Stimulated activated CD4-positive, alpha-beta T cell treated with anti-CD3 and anti-CD28 coated beads, Interleukin-2, amount 100 ng/mL, for 4 hours (primary cell): ENCODE measurements at places on chromosomes 4 and X.

- DNase-seq: no peak
Observed at GRCh38 chr4:41989994-41990364, 351 bp upstream of the SLC30A9 start.

DNA sequence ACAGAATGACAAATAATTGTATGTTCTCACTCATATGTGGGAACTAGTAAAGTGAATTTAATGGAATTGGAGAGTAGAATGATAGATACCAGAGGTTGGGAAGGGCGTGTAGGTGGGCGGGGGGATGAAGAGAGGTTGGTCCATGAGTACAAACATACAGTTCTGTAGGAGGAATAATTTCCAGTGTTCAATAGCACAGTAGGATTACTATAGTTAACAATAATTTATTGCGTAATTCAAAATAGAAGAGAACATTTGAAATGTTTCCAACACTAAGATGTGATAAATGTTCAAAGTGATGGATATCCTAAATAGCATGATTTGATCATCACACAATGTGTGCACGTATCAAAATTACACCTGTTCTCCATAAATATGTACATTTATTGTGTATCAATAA, 106.2 kb upstream of the IL1RAPL2 start:
- no peak for DNase-seq

DNA sequence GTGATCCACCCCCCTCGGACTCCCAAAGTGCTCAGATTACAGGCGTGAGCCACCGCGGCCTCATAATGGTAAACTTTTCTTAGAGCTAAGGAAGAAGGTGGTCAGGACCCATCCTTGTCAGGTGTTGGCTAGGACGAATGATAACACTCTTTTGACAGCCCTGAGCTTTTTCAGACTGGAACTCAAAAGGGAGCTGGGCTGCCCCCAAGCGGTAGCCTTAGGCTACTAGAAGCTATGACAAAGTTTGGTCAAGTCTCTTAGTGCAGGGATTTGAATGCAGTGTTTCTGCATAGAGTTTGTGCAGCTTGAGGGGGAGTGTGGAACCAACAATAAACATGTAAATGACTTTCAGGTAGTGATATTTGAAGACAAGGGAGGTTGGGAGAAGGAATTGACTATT, 11.8 kb upstream of the HSD17B10 start:
- no peak for DNase-seq

GRCh38 chr4:52665592-52665991, 6.5 kb upstream of the USP46 start:
- DNase-seq: no peak

- DNase-seq: no peak
Observed at GRCh38 chr4:174686826-174687225, 142.2 kb downstream of the GLRA3 start.

DNA sequence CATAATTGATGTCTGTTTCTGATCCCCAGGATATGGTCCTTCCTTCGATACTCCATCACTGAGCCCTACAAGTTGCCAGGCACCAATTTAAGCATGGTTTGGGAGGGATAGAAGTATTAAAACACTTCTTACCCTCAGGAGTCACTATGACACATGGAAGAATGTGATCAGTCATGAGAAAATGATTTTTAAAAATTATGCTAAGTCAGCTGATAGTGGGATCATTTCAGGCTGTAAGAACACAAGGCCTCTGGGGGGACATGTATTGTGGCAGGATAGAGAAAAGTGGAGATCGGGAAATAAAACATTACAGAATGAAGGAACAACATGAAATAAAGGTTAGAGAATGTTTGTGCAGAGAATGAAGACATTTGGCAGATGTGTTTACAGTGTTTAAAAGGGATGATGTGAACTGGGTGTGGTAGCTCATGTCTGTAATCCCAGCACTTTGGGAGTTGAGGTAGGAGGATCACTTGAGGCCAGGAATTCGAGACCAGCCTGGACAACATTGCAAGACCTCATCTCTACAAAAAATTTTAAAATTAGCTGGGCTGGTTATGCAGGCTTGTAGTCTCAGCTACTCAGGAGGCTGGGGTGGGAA, 64.0 kb downstream of the ELOVL6 start:
- no peak for DNase-seq

DNA sequence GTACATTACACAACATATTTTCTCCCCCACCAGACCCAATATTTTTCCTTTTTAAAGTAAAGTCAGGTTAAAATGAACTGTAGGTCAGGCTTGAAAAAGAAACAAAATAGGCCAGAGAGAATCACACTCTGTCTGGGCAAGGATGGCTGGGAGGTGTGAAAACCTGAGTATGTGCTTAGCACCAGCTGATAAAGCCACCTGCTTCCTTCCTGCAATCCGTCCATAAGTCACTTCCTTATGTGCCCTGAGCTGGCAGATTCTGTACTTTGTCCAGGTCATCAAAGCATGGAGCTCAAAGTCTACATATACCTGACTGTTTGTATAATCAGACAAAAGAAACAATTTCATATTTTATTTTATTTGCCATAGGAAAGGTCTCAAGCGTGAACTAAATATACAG, 37.7 kb downstream of the ANTXR2 start:
- DNase-seq: no peak

DNA sequence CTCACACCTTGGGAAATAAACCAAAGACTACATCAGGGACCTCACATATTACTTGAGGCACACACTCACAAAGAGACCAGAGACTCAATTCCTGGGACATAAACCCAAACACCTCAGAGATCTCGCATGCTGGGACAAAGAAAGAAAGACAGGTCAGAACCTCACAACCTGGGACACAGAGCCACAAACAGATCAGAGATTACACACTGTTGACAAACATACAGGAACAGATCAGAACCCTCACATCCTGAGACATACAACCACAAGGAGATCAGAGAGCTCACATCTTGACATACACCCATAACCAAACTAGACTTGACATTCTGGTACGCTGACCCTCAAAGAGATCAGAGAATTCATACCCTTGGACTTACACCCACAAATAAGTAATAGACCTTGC, 17.3 kb downstream of the SUV39H1 start:
- DNase-seq: no peak

- no peak for DNase-seq
Observed at GRCh38 chr4:57424232-57424897, 314.2 kb upstream of the IGFBP7 start.

DNA sequence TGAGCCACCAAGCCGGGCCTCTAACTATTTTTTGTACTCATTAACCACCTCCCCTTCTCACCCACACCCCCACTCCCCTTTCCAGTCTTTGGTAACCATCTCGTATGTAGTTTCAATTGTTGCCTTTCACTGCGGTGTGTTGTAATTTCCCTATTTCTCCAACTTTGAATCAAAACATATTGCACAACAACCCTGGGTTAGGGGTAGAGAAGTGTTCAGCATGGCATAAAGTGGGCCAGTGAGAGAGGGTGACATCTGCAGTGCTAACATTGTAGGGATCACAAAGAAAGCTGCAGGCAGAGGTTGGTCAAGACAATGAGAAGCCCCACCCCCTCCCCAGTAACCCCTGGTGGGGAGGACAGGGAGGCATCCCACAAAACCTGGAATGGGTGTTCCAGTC, 92.7 kb downstream of the SPATA18 start:
- no peak for DNase-seq

DNA sequence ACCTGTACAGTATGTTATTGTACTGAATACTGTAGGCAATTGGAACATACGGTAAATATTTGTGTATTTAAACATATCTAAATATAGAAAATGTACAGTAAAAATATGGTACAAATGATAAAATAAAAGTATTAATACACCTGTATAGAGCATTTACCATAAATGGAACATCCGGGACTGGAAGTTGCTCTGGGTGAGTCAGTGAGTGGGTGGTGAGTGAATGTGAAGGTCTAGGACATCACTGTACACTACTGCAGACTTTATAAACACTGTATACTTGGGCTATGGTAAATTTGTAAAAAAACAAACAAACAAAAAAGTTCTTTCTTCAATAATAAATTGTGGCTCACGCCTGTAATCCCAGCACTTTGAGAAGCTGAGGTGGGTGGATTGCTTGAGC, 52.4 kb upstream of the FHL1 start:
- no peak for DNase-seq

- DNase-seq: no peak
Observed at GRCh38 chr4:150145090-150145945, 67.1 kb downstream of the DCLK2 start.

- no peak for DNase-seq
Observed at GRCh38 chrX:94813541-94813940, 1139.5 kb downstream of the FAM133A start.

GRCh38 chr4:80058740-80059139, 14.3 kb downstream of the ANTXR2 start:
- DNase-seq: no peak

DNA sequence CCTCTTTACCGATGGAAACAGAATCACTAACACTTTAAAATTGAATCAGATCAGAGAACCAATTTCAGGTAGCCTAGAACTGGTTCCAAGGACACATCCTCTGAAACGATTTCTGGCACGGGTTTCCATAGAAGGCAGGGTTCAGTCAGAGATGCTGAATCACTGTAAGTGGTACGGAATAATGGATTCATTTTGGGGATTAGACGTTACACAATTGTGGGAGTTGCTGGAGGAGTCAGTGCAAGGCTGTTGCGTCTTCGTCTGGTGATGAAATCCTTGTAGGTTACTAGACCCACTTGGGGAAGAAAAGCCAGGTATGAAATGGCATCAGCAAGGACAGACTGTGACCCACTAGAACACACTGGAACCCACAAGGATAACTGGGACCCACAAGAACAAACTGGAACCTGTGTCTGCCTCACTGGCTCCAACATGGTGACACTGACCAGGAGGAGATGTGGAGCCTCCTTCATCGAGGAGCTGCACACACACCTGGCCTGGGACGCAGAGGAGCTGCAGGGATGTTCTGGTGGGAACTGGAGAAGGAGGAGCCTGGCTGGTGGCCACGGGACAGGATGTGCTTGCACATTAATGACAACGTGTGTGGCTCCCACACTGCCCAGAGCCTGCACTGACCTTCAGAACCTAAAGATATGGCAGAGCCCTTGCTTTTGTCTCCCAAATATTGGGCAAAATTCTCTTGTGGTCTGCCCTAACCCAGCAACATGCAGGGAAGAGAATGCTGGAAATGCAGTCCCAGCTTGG, 105.1 kb downstream of the TRAPPC11 start:
- no peak for DNase-seq

GRCh38 chrX:17544821-17545220, 169.8 kb downstream of the NHS start:
- no peak for DNase-seq

DNA sequence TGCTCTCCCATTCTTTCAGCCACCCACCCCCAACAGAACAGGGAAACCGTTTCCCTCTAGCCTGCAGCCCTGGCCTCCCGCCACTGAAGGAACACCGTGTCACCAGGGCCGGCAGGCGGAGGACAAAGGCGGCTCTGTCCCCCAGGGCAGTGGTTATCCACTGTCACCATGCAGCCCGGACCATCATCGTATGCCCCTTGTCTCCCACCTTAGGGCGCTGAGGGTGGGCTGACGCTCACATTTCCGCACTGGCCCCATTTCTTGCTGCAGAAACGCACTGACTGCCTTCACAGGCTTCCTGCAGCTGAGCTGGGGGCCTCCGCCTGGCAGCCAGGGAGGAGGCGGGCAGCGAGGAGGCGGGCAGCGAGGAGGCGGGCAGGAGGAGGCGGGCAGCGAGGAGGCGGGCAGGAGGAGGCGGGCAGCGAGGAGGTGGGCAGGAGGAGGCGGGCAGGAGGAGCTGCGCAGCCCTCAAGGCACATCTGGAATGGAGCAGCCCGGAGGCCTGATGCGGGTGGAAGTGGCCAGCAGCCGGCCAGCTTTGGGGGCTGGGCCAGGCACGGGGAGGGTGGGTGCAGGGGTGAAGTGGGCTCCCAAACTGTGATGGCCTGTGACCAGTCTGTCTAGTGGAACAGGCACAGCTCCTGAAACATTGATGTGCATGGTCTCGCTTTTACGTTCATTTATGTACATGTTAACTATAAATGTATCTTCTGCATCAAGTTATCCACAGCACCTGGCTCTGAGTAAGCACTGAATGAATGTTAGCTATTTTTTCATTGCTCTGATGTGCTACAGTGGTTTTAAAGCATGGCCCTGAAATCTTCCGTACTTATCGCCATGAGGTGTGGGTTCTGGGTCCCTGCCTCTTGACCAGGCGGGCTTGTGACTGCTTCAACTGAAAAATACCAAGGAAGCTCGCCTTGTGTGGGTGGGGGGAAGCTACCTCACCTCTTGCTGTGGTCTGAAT, 20.6 kb upstream of the KIAA0232 start:
- no peak for DNase-seq

DNA sequence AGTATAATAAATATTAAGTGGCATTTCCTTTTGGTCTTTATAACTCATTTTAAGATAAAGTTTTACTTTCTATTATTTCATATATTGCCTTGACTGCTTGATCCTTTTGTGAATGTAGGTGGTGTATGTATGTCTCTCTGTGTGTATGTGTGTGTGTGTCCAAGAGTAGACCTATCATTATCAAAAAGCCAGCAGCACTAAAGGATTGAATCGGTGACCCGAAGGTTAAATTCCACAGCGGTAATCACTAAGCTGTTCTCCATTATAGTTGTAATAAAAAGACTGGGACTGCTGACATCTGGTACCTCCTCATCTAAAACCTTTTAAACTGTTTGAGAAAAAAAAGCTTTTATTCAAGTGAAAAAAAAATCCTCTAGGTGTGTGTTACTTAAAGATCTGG, 1014.8 kb downstream of the PCDH7 start:
- DNase-seq: no peak

GRCh38 chrX:37599729-37600128, 28.3 kb downstream of the LANCL3 start:
- no peak for DNase-seq

DNA sequence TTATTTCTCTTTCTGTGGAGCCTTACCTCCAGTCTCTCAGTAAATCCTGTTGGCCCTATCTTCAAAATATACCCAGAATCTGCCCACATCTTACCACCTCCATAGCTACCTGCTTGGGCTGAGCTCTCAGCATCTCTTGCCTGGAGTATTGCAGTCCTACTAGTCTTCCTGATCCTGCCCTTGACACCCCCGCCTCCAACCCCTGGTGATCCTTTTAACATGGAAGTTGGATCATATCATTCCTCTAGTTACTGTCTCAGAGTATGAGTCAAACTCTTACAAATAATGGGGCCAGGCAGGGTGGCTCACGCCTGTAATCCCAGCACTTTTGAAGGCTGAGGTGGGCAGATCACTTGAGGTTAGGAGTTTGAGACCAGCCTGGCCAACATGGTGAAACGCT, 43.1 kb upstream of the SETD7 start:
- no peak for DNase-seq

DNA sequence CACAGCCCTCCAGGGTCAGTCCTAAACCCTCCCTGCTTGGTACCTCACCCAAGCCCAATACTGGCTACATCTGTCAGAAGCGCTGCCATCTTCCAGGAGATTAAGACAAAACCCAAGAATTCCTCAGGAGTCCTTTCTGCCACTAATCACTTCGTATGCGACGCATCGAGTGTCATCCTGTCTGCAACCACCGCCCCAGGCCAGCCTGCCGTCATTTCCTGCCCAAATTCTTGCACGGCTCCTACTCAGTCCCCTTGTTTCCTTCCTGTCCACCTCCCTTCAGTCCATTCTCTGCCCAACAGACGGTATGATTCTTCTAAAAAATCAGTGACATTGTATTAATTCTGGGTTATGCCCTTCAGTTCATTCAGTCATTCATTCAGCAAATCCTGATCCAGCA, 113.6 kb downstream of the NFKB1 start:
- DNase-seq: no peak

- DNase-seq: no peak
Observed at GRCh38 chrX:68112321-68112720, 321.0 kb downstream of the OPHN1 start.

GRCh38 chrX:118350706-118351105, 4.8 kb downstream of the WDR44 start:
- no peak for DNase-seq

- DNase-seq: no peak
Observed at GRCh38 chr4:89788206-89789072, 48.5 kb downstream of the SNCA start.
